ENCODE measurements at places on chromosomes 5 and 9. TPM values are rescaled to one million over a fixed set of nuclear protein-coding genes. Genes with fewer than 3 reads are reported as not detected.

Gene TMOD1
- 10.0 TPM for polyA plus RNA-seq

Gene ECPAS
- 83.4 TPM for polyA plus RNA-seq

Gene PDLIM4
- 14.5 TPM for polyA plus RNA-seq

Gene ZNF462
- 27.6 TPM for polyA plus RNA-seq

Gene UBE2QL1
- 1.3 TPM for polyA plus RNA-seq

Gene INSYN2B
- 4.7 TPM for polyA plus RNA-seq

Gene FREM1
- polyA plus RNA-seq = 181 TPM

DNA sequence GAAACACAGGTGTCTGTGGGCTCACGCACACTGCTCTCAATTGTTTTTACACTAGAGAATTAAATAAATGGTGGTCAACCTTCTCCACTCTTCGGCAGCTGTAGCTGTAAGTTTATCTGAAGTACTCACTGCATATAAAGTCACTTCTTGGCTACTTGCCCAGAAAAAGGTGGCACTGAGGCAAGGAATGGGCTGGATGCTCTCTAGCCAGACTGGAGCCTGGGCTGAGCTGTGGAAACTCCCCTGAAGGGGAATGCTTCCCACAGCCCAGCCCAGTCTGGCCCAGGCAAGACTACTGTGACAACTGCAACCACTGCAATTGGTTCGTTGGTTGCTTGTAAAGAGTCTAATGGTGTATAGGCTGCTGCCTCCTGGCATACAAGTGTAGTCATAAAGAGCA, 4.5 kb downstream of the LEAP2 start:
- no peak for DNase-seq

- no peak for DNase-seq
Measured at GRCh38 chr5:124528838-124529237, 217.6 kb downstream of the ZNF608 start.

DNA sequence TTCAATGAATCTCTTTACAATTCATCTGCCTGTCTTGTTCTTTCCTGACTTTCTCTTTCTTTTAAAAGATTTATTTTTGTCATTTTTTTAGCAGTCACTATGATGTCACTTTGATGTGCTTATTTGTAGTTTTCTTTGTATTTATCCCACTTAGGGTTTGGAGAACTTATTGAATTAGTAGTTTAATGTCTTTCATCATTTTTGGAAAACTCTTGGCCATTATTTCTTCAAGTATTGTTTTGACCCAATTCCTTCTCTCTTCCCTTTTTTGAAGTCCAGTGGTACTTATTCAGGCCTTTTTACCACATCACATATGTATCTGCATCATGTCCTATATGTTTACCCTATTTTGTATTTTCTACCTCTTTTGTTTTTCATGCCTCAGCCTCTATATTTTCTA, 48.9 kb upstream of the CCDC112 start:
- no peak for DNase-seq

GRCh38 chr5:43123887-43124286, 3.2 kb downstream of the ZNF131 start:
- no peak for DNase-seq

DNA sequence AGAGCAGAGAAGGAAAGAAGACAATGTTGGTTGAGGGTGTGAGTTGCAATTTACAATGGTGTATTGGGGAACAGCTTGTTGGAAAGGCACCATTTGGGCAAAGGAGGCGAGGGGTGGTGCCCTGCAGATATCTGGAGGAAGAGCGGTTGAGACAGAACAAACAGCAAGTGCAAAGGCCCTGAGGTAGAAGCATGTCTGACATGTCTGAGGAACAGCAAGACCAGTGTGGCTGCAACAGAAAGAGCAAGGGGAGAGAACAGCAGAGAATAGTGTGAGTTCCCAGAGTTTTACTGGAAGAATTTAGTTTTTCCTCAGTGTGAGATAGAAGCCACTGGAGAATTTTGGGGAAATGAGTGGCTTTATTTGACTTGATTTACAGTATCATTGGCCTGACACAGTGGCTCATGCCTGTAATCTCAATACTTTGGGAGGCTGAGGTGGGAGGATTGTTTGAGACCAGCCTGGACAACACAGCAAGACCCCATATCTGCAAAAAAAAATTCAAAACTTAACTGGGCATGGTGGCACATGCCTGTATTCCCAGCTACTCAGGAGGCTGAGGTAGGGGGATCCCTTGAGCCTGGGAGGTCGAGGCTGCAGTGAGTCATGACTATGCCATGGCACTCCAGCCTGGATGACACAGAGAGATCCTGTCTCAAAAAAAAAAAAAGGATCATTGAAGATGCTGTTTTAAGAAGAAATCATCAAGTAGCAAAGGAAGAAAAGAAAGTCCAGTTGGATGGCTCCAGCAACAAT, 13.6 kb downstream of the CMBL start:
- DNase-seq = no peak

DNA sequence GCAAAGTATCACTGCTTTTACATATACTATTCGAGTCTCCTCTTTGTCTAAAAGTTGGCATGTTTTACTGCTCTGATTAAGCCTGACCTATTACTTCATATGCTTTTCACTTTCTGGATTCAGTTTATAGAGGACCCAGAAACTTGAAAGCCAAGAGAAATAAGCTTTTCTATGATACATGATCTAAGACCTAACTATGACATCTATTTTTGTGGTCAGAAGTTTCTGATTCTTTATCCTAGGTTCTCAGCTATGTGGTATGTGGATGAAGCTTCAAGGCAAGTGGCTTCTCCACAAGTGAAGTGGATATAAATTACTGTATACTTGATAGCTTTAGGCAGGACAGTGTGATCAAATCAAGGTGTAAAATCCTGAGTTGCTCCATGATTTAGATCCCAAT, 6.3 kb downstream of the EDIL3 start:
- DNase-seq = no peak

- DNase-seq = no peak
Measured at GRCh38 chr5:178273665-178274541, 41.3 kb upstream of the PHYKPL start.

- no peak for DNase-seq
Measured at GRCh38 chr9:133320421-133320881, 15.5 kb downstream of the SURF6 start.

- no peak for DNase-seq
Measured at GRCh38 chr9:124932333-124932732, 8.6 kb downstream of the GOLGA1 start.

GRCh38 chr9:119240546-119240945, 128.7 kb downstream of the BRINP1 start:
- DNase-seq = no peak

DNA sequence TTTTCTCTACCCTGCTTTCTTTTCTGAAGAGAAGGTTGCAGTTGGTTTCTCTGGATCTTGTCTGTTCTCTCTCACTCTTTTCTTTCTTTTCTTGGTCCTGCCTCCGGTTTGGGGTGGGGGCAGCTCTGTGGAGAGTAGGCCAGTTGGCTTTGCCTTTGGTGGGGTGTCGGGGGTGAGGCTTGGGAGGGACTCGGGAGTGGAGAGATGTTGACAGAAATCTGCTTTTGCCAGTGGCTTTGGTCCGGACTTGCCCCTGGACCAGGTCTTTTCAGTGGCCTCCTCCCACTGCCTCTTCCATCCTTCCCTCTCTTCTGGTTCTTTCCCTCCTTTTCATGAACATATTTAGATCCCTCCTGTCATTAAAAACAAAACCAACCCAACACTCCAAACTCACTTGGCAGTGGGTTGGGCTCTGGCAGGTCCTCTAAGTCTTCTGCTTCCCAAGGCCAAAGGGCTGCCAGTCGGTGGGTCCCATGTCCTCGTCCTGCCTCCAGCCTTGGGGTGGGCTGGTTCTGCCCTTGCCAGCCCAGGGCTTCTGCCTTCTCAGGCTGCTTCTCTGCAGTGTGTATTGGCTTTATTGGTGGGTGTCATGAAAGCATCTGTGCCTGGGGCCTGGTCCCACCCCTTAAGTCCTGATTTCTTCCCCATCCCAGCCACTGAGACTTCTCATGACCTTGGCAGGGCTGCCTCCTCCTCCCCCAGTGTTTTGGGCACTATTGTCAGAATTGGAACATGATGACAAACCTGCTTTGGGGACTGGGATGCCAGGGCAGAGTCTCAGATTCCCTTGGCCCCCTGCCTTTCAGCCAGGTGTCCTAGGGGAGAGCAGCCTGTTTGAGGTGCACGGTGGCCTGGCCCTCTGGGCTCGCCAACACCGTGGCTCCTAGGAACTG, 16.9 kb downstream of the ANKRD33B start:
- no peak for DNase-seq

DNA sequence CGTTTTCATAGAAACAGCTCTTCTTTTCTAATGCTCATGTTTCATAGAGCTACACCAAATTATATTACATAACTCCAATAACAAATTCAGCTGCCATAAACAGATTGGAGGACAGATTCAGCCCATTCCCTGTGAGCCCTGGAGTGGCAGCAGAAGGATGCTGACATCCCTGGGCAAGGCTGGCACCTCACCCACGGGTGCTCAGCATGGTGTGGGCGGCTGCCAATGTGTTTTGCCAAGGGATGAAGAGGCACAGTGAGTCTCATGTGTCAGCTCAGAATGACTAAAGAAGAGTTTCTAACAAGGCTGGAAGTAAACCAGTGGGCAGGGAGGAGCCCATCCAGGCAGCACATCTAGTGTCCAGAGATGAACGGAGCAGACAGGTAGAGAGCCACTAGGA, 127.1 kb upstream of the ICE1 start:
- no peak for DNase-seq

- DNase-seq = no peak
Measured at GRCh38 chr5:127400946-127401670, 110.5 kb downstream of the MEGF10 start.
